ENCODE measurements at places on chromosomes 12 and 14.

- no peaks in the 10 kb centered on the region for H3K4me1 ChIP-seq
- no peaks in the 10 kb centered on the region for H3K36me3 ChIP-seq
- no peak overlapping the region for H3K27ac ChIP-seq
- H3K27me3 ChIP-seq, result no peaks in the 10 kb centered on the region
Measured at GRCh38 chr12:91704446-91704845, 441.2 kb downstream of the BTG1 start.

DNA sequence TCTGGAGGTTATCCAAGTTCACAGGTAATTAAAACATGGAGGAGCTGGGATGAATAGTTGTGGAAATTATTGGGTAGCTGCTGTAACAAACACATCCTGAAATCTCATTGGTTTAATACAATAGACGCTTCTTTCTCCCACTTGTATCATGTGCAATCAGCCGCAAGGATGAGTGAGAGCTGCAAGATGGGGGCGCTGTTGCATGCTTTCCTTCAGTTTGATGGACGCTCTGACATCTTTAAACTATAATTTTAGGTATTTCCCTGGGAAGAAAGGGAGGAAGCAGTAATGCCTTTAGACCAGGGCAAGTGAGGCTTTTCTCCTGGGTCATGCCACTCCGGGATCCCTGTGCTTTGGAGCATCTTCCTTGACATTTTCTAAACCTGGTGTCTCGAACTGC lies 178.7 kb downstream of the PAWR start:
- H3K4me1 ChIP-seq, result no peaks in the 10 kb centered on the region
- H3K4me3 ChIP-seq, result no peak overlapping the region
- H3K27me3 ChIP-seq, result no peaks in the 10 kb centered on the region
- DNase-seq, result no peak
- no peak overlapping the region for H3K27ac ChIP-seq
- H3K36me3 ChIP-seq, result no peaks in the 10 kb centered on the region

DNA sequence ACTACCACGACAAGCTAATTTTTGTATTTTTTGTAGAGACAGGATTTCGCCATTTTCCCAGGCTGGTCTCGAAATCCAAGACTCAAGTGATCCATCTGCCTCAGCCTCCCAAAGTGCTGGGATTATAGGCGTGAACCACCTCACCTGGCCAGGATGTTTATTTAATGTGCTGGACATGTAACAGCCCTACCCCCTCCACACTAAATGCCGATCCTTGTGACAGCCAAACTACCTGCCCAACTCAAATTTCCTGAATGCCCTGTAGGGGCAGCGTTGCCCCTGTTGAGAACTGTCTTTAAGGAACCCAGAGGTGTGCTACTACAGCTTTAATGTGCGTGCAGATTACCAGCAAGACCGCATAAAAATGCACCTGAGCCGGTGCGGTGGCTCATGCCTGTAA lies 48.1 kb downstream of the KCNK13 start:
- H3K4me3 ChIP-seq, result no peak overlapping the region
- H3K4me1 ChIP-seq, result no peaks in the 10 kb centered on the region
- H3K36me3 ChIP-seq, result no peaks in the 10 kb centered on the region
- DNase-seq, result no peak

GRCh38 chr12:127108360-127109215 lies 1158.4 kb upstream of the TMEM132C start:
- no peaks in the 10 kb centered on the region for H3K4me1 ChIP-seq
- H3K27ac ChIP-seq, result no peak overlapping the region
- peak; percentile 18 for DNase-seq
- H3K27me3 ChIP-seq, result no peaks in the 10 kb centered on the region
- H3K4me3 ChIP-seq, result no peak overlapping the region

- H3K27ac ChIP-seq, result no peak overlapping the region
- peaks cover 10% of the 10 kb centered on the region for H3K36me3 ChIP-seq
- H3K4me1 ChIP-seq, result no peaks in the 10 kb centered on the region
- no peak overlapping the region for H3K4me3 ChIP-seq
Measured at GRCh38 chr12:45863332-45863731, 127.0 kb downstream of the SCAF11 start.

DNA sequence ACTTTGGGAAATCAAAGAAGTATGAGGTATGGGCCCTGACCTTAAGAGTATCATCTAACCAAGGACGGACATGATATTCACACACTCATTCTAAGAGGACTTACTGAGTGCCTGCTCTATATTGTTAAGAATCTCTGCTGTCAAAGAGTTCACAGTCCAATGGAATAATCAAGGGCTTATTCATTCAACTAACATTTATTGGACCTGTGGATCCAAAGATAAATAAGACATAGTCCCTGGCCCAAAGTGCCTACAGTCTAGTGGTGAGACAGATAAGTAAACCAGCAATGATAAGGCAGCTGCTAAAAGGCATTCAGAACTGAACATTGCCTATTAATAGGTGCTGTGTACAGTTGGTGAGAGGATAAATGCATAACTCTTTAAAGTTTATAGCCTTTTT lies 11.0 kb downstream of the WDR20 start:
- no peak overlapping the region for H3K27ac ChIP-seq
- no peak overlapping the region for H3K4me3 ChIP-seq
- H3K4me1 ChIP-seq, result peaks cover 23% of the 10 kb centered on the region

DNA sequence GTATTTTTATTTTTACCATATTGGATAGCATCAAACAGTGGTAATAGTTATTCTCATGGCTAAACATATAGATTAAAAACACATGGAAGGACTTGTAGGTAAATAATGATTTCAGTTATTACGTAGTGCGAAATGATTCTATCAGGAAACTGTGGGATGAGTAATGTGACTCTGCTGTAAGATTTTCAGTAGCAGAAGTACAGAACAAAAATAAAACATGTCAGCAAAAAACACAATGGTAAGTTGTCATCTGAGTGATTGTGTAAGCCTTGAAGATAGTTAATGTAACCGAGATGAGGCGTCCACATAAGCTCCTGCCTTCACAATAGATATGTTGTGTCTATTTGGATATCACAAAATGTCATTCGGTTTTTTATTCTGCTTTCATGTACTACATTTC lies 99.8 kb downstream of the BORCS5 start:
- H3K4me3 ChIP-seq, result no peak overlapping the region
- H3K36me3 ChIP-seq, result no peaks in the 10 kb centered on the region
- no peaks in the 10 kb centered on the region for H3K4me1 ChIP-seq
- no peak overlapping the region for H3K27ac ChIP-seq

DNA sequence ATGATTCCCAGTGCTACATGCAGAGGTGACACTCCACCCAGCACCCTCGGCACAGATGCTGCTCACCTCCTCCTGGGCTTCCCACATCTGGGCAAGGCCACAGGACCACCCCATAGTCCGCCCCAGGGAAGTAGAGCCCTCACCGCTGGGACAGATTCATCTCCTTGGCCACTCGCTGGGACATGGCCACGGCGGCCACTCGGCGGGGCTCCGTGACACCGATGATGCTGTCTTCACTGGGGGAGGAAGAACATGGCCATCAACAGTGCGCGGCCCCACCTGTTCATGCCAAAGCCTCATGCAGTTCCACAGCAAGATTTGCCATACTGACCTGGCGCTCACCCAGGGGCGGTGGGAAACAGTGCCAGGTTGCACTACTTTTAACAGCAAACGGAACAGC lies 13.7 kb downstream of the DHX37 start:
- no peak for DNase-seq
- no peaks in the 10 kb centered on the region for H3K4me1 ChIP-seq

- no peak for DNase-seq
- no peak overlapping the region for H3K4me3 ChIP-seq
- no peaks in the 10 kb centered on the region for H3K4me1 ChIP-seq
- H3K27ac ChIP-seq, result no peak overlapping the region
- H3K36me3 ChIP-seq, result no peaks in the 10 kb centered on the region
Measured at GRCh38 chr14:64625386-64626232, 75.8 kb downstream of the PPP1R36 start.

GRCh38 chr12:116320791-116321217 lies 43.3 kb upstream of the MED13L start:
- H3K4me1 ChIP-seq, result peaks cover 32% of the 10 kb centered on the region
- no peaks in the 10 kb centered on the region for H3K27me3 ChIP-seq
- no peak for DNase-seq
- H3K4me3 ChIP-seq, result no peak overlapping the region

DNA sequence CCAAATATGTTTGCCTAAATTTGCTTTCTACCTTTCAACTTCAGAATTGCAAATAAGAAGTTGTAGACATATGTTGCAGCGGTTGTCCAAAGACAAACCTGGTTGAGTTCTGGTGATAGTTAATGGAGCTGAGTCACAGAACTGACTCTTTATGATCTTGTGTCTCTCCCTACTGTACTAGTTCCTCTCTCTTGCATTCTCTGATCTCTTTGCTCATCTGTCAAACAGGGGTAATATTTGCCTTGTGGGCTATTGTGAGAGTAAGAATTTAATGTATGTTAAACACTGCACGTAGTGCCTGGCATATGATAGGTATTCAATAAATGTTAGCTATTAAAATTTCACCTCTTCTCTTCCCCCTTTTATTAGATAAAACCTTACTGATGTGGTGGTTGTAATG lies 283.5 kb upstream of the RGS6 start:
- H3K4me3 ChIP-seq, result no peak overlapping the region
- no peak overlapping the region for H3K27ac ChIP-seq
- no peaks in the 10 kb centered on the region for H3K27me3 ChIP-seq
- no peaks in the 10 kb centered on the region for H3K36me3 ChIP-seq
- no peak for DNase-seq
- H3K4me1 ChIP-seq, result no peaks in the 10 kb centered on the region

DNA sequence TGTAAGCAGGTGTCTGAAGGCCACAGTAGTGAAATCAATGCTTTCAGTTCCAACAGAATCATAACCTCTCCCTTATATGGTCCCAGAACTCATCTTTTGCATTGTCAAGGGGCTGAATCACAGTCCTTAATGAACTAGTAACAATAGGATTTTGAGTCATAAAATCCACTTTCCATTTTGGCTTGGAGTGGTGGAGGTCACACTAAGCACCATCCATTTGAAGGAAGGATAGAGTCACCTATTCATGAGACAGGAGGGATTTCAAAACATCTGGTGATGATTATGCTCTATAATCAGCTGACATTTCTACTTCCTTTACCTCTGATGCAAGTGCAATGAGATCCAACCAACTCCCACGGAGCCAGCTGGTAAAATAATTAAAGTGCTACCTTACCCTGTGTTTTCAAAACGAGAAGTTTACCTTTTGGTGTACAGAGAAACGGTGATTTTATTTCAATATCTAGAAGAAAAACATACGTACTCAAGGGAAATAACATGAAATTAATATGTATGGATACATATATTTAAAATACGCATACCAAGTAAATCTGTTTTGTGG lies 59.1 kb downstream of the TMEM132D start:
- H3K27me3 ChIP-seq, result no peaks in the 10 kb centered on the region
- H3K36me3 ChIP-seq, result no peaks in the 10 kb centered on the region
- no peak for DNase-seq
